ENCODE measurements at places on chromosomes 6 and 20.

DNA sequence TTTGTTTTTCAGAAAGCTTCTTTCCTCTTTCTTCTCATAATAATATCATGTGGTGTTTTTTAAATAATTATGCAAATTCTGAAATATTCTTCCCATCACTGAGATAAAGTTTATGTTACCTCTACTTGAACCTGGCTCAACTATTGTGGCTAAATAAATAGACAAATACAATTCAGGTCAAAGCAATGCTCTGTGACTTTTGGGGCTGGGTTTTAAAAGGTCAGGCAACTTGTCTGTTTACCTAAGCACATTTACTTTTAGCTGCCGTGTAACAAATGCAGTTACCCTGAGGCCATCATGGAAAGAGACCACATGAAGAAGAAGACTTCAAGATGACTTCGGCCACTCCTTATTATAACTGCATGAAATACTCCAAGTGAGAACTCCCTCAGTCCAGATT, 33.7 kb upstream of the MEI4 start:
- no peak for DNase-seq

- DNase-seq = no peak
Measured at GRCh38 chr6:9095729-9096128, 660.4 kb upstream of the SLC35B3 start.

DNA sequence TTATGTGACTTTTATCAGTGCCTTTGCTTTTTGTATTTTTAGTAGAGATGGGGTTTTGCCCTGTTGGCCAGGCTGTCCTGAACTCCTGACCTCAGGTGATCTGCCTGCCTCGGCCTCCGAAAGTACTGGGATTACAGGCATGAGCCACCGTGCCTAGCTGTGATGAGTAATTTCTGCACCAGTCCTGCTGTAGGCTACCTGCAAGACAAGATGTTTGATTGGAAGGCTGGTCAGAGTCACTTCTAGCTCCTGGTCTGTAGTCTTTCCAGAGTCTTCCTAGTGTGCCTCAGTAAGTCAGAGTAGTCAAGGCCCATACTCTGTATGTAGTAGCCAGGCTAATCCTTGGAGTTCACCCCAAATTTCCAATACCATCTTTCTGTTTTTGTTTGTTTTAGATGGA, 8.9 kb downstream of the TIAM2 start:
- no peak for DNase-seq

DNA sequence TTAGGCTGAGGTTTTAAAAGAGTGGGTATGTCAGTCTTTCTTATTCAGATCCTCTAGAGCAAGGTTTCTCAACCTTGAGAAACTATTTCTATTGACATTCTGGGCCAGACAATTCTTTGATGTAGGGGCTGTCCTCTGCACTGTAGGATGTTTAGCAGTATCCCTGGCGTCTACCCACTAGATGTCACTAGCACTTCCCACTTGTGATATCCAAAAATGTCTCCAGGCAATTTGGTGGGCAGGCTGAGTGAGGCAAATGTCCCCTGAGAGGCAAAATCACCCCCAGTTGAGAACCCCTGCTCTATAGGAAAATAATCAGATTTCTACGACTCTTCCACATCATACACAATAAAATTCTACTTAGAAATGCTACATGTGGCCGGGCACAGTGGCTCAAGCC, 7.7 kb upstream of the ZKSCAN8 start:
- DNase-seq = no peak

DNA sequence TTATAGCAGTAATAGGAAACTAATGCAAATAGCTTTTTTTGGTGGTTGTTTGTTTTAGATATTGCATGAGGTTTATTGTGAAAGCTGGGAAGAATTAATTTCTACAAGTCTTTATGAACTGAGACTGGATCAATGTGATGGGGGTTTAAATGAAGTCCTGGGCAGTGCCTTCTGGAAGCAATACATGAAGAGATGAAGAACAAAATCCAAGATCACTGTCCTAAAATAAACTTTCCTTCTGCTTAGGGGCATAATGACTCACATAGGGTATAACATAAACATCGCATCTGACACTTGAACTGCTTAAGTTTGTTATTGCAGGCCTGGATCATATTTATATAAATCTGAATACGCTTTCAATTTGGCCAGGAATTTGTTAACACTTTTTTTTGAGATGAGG, 20.9 kb upstream of the SHLD1 start:
- DNase-seq = no peak

- DNase-seq = no peak
Measured at GRCh38 chr20:62088258-62089127, 22.8 kb upstream of the TAF4 start.

DNA sequence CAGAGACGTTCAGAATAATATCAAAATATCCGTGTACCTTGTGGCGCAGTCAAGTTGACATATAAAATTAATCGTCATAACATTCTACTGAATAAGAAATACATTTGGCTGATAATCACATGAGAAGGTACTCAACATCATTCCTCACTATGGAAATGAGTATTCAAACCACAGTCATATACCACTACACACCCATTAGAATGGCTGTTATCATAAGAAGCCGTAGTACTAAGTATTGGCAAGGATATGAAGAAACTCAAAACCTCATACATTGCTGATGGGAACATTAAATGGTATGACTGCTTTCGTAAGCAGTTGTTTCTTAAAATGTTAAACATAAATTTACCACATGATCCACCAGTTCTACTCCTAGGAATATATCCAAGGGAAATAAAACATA, 244.7 kb downstream of the CDKAL1 start:
- DNase-seq = no peak

GRCh38 chr20:58010666-58011065, 217.8 kb downstream of the ANKRD60 start:
- DNase-seq = no peak

DNA sequence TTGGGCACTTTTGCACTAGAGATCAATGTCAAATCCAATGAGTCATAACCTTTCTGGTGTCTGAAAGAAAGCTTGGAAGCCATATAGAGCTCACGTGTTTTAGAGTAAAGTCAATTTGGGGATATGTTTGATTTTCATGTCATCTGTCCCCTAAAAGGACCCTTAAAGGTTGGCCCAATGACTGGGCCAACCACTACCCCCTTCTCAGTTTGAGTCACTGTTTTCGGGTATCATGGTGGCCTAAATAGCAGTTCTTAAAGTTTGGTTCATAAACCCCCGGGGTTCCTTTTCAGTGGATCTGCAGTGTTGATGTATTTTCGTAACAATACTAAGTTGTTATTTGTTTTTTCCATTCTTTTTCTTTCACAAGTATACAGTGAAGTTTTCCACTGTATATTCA, 327.6 kb downstream of the PRL start:
- DNase-seq = no peak

DNA sequence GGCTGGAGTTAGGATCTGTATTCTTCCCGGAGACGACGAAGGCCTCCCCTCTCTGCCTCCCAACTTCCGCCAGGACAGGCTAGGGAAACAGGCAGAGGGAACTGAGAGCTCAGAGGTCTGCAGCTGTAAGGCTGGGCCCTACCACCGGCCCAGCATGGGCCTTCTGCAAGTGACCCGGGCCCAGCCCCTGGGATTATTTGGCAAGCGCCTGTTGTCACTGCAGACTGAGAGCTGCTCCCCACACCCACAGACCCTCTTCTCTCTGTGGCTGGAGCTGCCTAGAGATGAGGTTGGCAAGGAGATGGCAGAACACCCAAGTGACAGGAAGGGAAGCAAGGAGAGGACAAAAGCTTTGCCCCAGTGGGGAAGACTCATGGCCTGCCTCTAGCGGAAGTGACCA, 212.6 kb downstream of the ZDHHC14 start:
- DNase-seq = no peak

DNA sequence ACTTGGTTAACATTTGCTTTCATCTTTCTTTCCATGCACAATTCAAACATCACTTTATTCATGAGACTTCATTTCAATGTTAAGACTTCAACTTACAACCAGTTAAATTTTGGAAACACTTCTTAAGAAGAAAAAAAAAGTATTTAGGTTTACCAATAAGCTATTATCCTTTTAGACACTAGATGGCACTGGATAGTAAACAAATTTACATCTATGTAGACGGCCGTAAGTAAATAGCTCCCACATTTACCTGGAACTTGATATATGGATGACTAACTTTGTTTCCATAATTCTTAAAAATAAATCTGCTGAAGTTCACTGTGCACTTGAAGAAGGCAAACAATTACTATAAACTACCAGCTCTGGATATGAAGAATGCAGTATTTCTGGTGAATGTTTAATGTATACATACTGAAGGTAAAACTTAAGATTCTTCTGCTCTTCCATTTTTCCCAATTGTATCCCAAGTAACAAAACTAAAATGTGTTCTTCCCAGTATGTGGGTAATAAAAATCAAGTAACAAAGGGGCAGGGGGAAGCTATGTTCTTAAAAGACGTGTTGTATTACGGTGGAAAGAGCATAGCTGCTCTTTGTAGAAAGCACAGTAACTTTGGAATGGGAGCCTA, 130.6 kb upstream of the C6orf118 start:
- DNase-seq = no peak

GRCh38 chr6:78523622-78524021, 343.7 kb upstream of the IRAK1BP1 start:
- DNase-seq = no peak
